ENCODE measurements at places on chromosomes 7 and 10.

DNA sequence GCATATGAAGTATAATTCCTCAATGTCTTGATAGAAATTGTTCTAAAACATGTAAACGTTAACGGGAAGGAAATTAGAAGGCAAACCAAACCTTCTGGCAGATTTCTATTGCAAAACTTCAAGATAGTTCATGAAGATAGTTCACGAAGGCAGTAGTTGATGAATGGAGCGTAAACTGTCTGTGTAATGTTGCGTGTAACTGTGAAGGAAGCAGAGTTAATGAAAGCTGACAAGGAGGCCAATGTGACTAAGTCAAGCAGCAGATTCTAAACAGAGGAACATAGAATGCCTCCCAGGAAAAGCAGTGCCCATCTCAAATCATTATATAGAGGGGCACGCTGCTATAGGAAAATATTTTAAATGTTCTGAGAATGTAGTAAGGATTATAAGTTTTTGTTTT, 659.7 kb upstream of the IGFBP3 start:
- DNase-seq = no peak

- DNase-seq = no peak
Observed at GRCh38 chr7:81674431-81674830, 95.4 kb downstream of the HGF start.

GRCh38 chr10:119251315-119251708, 43.9 kb downstream of the GRK5 start:
- no peak for DNase-seq

GRCh38 chr7:6250364-6250833, 22.0 kb downstream of the CYTH3 start:
- peak; percentile 55 for DNase-seq

DNA sequence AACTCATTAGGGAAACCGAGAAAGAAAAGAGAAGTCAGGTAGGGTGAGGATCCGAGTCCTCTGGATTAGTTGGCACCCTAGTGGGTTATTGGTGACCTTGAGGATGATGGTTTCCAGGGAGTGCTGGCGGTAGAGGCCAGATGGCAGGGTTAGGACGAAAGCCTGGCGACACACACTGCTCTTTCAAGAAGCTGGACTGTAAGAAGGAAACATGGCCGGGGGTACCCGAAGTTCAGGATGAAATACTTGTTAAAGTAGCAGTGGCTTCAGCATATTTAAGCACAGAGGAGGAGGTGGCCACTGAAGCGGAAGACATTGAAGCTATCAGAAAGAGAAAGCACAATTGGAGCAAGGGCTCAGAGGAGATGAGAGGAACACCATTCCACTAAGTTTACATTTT, 224.6 kb downstream of the RELN start:
- DNase-seq = no peak

DNA sequence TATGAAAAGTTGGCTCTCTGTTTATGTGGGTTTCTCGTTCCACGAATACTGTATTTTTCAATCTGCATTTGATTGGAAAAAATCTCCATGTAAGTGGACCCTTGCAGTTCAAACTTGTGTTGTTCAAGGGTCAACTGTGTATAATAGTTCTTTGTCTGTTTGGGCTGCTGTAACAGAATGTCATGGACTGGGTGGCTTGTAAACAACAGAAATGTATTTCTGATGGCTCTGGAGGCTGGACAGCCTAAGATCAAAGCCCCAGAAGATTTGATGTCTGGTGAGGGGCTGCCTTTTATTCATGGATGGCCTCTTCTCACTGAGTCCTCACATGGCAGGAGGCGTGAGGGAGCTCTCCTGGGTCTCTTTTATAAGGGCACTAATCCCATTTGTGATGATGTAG, 36.2 kb downstream of the INPP5F start:
- DNase-seq = no peak

GRCh38 chr10:117689566-117689965, 147.0 kb downstream of the EMX2 start:
- DNase-seq = no peak

- DNase-seq = no peak
Observed at GRCh38 chr7:128024151-128024550, 7.1 kb downstream of the LRRC4 start.

DNA sequence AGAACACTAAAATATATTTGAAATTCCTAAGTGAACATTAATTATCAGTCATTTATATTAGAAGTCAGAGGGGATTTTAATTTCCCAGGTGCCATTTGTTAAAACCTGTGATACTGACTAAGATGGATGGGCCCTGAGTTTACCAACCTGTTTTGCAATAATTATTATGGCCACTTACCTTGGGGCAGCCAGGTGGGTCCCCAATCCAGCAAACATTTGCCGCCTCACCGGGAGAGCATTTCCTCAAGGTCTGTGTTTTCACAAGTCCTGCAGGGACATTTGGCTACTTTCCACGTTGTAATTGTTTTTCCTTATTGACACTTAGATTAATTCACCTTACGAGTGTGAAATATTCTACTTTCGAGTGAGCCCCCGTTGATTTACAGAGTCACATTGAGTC, 251.2 kb upstream of the PPP2R2D start:
- no peak for DNase-seq

GRCh38 chr7:91310830-91311460, 46.7 kb downstream of the FZD1 start:
- no peak for DNase-seq

- no peak for DNase-seq
Observed at GRCh38 chr7:102828286-102828685, 79.5 kb downstream of the FAM185A start.

- no peak for DNase-seq
Observed at GRCh38 chr7:73521636-73522104, 423 bp downstream of the BAZ1B start.

DNA sequence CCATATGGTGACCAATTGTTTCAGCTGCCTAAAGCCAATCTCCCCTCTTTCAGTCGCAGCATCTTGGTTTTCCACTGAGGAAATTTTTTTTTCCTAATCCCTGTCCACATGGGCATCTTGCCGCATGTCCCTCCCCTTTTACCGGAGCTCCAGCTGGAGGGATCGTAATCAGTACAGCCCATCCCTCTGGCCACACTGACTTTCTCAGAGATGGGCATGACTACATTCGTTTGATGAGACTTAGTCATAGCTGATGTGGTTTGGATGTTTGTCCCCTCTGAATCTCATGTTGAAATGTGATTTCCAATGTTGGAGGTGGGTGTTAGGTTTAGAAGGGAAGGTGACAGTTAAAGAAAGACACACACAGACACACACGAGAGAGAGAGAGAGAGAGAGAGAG, 186.8 kb upstream of the CXCL12 start:
- DNase-seq = no peak

DNA sequence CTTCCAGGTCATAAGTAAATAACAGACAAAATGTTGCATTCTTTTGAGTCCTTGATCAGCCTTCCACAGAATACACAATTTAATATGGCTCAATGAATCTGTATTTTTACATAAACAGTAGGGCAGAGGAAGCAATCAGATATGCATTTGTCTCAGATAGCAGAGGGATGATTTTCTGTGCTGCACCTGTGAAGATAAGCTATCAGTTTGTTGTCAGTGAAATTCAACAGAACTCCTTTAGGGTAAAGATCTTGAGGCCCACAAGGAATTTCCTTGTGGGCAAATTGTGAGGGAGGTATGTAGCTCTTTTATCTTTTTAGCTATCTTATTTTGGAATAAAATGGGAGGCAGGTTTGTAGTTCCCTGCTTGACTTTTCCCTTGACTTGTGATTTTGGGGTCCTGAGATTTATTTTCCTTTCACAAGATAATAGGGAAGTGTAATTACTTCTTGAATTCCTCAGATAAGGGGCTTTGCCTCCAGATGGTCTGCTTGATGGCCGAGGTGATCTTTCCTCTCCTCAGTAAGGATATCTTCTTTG, 60.8 kb upstream of the CYP2C18 start:
- no peak for DNase-seq

DNA sequence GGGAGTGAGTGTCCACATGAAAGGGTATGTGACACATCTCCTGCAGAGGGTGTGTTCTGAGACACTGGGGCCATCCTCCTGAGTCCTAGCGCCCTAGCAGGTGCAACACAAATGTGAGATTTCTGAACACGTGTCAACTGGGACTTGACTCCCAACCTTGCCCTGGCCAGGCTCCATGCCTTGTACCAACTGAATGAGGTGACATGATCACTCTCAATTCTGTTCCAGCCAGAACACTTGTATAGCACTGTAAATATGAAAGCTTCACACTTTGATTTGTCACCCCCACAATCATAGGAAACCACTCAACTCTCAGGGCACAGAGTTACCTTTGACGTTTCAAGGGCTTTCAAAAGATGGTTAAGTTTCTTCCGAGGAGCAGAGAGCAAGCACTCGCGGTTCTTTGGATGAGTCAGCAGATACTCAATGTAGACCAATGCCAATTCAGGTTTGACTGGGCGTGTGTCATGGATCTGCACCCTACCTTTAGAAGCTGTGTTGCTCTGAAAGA, 48.6 kb downstream of the NCAPG2 start:
- peak; percentile 96 for DNase-seq

- DNase-seq = peak; percentile 38
Observed at GRCh38 chr7:25028370-25029021, 48.5 kb upstream of the OSBPL3 start.

DNA sequence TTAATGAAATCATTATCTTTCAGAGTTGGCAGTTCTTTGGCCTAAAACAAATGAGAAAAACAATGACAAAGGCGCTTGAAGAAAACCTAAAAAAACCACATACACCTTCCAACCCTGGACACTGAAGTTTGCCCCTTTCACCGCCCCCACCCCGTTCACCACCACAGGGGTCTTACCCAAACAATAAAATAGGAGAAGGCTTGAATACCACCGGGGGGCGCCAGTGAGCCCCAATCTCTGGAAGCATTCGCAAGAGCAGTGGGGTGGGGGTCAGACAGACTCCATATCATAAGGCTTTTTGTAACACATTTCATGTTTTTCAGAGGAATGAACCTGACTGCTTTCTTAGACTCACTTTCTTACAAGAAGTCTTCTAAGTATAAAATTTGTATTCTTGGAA, 163.6 kb downstream of the PIP4K2A start:
- DNase-seq = peak; percentile 41
